Glomerular endothelial cell (primary cell): ENCODE measurements at places on chromosomes 4 and X.

- DNase-seq = peak; percentile 27
These were observed 236.9 kb downstream of the AR start for GRCh38 chrX:67780694-67781109.

GRCh38 chr4:109113521-109113920, 188.9 kb downstream of the COL25A1 start:
- DNase-seq = no peak

DNA sequence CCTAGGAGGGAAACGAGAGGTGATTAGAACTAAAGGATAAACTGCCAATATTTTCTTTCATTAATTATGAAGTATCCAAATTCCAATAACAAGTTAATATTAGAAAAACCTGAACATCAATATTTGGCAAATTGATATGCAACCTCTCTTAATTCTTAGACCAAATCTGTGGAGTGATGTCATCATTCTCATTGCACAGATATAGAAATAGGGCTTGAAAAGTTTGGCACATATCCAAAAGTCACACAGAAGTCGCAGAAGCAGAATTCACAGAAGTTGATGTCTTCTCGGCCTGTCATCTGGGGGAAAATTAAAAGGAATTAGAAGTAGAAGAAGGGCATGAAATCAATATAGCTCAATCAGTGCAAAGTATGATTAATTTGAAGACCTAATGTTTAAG, 36.9 kb downstream of the ENPEP start:
- no peak for DNase-seq

DNA sequence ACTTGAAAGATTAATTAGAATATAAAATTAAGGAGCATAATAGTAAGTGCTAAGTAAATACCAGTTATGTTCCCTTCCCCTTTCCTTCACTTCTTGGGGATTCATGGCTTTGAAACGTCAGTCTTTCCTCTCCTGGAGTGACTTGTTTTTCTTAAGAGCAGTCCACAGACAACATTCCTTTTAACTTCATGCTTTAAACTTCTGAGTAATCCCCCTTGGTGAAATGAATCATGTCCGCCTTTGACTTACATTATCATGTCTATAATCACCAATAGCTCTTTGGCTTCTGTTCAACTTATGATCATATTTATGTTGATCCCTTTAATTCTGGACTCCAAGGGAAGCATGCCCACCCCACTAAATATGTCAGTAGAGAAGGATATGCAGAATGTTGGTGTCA, 1012.1 kb upstream of the SLIT2 start:
- no peak for DNase-seq

DNA sequence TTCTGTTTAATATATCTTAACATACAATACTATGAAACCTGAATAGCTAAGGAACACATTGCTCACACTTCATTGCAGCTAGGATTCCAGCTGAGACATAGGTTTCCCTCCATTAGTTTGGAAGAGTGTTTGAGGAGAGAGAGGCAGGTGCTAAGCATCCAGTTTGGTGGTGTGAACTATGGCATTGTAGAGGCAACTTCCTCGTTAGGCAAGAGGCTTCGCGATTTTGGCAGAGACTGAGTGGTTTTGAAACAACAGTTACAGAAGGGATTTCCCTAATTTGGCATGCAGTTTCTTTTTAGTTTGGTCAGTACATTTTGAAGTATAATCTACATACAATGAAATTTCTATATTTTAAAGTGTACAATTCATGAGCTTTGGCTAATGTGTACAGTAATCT, 117.1 kb upstream of the BMP3 start:
- no peak for DNase-seq

DNA sequence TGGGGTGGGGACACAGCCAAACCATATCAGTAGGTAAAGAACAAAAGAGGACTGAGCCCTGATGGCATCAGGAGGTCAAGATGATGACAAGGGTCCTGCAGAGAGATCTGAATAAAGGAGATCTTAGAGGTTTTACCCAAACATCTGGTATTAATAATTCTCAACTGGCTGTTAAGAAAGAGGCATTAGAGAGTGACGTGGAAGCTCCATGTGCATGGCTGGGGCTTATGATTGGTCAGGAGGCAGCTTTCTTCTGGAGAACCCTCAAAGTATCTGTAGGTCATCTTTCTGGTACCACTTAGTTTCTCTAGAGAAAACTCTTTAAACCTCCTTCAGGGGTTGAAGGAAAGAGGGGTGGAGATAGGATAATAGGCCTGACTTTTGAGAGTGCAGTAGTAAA, 18.7 kb downstream of the MGST2 start:
- DNase-seq = no peak

- DNase-seq = no peak
These were observed 35.0 kb upstream of the CLCN4 start for GRCh38 chrX:10121787-10122186.

DNA sequence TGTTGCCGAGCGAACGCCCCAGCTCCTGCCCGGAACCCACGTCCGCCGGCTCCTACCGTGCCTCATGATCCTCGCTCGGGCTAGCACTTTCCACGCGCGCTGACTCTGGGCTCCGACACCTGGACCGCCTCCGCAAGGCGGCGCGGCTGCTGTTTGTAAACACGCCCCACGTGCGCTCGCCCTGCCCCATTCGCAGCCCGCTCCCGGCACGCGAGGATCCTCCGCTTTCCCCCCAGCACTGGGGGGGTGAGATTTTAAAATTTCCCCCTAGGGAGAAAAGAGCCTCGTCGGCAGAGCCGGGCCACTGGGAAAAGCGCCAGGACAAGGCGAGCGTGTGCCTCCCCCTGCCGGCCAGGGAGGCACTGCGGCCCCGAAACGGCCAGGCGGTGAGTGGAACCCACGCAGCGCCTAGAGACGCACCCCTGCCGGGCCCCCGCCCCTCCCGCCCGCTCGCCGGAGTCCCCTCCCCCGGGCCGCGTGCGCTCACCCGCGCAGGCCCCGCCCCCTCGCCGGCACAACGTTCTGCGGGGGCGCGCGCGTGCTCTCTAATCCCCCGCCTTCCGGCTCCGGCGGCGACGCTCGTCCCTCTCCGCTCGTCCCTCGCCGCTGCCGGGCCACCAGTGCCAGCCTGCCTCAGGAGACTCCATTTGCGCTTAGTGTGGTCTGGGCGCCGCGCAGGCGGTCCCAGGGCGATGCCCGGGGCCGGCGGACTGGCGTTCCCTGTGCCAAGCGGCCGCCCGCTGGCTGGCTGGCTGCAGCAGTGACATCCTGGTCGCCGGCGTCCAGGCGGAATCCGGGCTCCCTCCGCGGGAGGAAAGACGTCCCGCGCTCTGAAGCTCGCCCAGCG, at the start of gene TIGD2:
Gene TIGD2 (plus strand): TSS at position 548 of the 847 bp plus-strand sequence. CDS start 1,442 bp downstream, outside the sequence.
- no peak for DNase-seq

DNA sequence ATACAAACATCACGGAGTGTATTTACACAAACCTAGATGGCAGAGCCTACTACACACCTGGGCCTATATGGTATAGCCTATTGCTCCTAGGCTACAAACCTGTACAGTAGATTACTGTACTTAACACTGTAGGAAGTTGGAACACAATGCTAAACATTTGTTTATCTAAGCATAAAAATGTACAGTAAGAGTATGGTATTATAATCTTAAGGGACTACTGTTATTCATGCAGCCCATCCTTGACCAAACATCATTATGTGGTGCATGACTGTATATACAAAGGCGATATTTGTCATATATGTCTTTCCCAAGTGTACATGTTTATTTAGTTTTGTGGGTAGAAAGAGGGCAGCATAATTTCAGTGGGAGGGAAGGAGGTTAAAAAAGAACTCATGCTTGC, 177.7 kb upstream of the FSTL5 start:
- no peak for DNase-seq

GRCh38 chrX:152926923-152927322, 29.1 kb downstream of the ZNF185 start:
- DNase-seq = no peak

- DNase-seq = no peak
These were observed 91.6 kb downstream of the AREG start for GRCh38 chr4:74536557-74536956.

DNA sequence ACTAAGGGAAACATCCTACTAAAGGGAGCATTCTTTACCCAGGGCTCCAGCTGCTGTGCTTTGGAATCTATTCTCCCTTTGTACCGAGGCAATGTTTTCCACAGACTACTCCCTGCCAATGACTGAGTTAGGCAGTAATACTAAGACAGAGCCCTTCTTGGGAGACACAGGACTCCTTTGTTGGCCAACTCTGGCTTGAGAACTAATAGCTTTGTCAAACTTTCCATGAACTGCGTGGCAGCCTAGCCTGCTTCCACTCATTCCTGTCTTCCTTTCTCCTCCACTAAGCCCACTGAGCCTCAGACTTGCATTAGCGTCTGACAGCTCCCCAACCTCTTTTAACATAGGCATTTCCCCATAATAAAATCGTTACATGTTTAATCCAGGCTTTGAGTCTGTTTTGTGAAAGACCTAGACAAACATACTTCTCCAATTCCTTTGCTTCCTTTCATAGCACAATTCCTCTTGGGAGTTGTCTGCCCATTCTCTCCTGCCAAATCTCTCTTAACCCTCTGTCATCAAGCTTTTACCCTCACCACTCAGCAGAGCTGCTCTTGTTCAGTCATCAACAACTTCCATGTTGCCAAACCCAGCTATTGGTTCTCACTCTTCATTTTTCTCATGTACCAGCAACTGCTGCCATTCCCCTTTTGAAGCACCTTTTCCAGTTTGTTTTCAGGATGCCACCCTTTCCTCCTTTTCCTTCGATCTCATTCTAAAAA, 300.3 kb upstream of the IGFBP7 start:
- no peak for DNase-seq

- DNase-seq = no peak
These were observed 13.9 kb upstream of the HEPH start for GRCh38 chrX:66150163-66150562.

GRCh38 chrX:42694260-42694815, 83.6 kb downstream of the PPP1R2C start:
- no peak for DNase-seq
